ENCODE measurements at places on chromosomes 11 and 22.

- no peak for DNase-seq
These were observed 253.6 kb upstream of the ANO3 start for GRCh38 chr11:26078231-26078821.

DNA sequence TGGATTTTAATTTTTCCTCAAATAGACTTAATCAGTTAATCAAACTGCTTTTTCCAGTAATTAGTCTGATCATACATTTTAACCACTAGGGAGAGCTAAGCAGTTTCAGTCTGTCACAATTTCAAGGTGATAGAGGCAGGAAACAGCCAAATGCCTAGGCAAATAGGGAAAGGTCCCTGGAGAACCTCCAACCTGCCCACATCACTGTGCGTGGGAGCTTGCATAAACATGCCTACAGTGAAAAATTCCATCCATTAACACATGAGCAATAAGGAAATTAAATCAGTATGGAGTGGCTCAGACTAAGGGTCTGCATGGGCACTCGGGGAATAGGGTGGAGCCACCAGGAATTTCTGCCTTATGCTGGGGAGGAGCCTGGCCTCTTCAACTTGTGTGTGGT lies 74.6 kb downstream of the AASDHPPT start:
- no peak for DNase-seq

DNA sequence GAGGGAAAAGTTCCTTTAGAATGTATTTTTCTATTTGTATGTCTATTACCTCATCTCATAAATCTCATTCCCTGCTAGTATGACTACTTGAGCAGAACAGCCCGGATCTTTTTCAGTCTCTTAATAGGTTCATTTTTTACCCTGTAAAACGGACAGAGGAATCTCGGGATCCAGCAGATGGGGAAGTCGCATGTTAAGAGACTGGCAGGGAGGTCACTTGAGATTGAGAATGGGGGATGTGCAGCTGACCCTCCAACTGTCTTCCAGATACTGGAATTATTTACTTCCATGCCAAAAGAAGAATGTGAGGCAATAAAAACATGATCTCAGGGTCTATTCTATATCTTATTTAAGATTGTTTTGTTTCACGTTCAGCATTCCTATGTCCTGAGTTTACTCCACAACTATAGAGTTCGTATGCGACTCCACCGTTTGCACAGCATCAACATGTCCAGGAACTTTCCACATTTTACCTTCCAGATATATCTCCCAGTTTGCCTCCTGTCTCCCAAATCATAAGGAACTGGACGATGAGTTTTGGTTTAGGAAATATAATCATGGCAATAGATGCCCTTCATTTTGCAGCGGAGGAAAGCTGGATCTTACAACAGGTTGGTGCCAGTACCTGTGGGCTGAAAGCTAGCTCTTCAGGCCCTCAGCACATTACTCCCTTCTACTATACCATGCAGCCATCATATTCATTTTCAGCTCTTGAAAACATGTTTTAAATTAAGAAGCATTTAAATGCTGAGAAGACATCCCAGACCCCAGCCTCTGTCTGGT lies 181.5 kb downstream of the MAML2 start:
- DNase-seq, result no peak

GRCh38 chr11:57143459-57143858 lies 38.3 kb upstream of the LRRC55 start:
- DNase-seq, result no peak

- DNase-seq, result no peak
These were observed 60.9 kb downstream of the ENTHD1 start for GRCh38 chr22:39832627-39833074.

GRCh38 chr11:8545698-8546366 lies 48.2 kb downstream of the STK33 start:
- no peak for DNase-seq

All from NT2/D1 (cell line).